ENCODE measurements at places on chromosomes 4 and X.

DNA sequence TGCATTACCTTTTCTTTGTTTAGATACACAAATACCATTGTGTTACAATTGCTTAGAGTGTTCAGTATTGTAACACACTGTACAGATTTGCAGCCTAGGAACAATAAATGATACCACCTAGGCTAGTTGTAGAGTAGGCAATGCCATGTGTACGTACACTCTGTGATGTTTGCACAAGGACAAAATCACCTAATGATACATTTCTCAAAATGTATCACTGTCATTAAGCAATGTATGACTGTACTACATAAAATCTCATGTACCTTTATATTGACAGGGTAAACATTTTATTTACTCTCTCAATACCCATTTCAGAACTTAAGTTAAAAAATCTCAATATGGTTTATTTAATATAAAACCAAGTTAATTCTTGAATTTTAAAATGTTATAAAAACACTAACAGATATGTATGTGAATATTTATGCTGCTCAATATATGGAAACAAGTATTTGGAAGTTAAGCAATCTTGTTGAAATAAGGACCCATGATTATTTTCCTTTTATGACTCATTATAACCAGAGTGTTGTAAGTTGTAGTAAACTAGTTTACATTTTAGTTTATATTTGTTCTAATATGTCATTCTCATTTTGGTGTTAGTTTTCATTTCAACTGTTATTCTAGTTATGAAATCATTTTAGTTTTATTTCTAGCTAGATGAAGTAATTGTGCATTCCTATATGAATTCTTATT is 409.2 kb downstream of the TLL1 start:
- DNase-seq: no peak

GRCh38 chr4:53012738-53013137 is 150.6 kb downstream of the RASL11B start:
- no peak for DNase-seq

- DNase-seq: no peak
Observed at GRCh38 chrX:11768039-11768438, 10.0 kb downstream of the MSL3 start.

DNA sequence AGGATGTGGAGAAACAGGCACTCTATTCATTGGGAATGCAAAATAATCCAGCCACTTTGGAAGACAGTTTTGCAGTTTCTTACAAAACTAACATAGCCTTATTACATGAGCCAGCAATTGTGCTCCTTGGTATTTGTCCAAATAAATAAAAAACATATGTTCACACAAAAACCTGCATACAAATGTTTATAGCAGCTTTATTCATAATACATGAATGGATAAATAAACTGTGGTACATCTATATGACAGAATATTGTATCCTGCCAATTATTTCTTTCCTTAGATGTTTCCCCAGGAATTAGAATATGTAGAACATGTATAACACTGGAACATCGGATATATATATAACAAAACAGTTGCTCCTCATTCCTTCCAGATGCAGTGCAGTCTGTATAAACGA is 57.7 kb upstream of the VEGFC start:
- DNase-seq: no peak

- DNase-seq: no peak
Observed at GRCh38 chrX:135389717-135390116, 32.0 kb upstream of the SMIM10L2A start.

All from SK-MEL-5 (cell line).